ENCODE measurements at places on chromosomes 16 and 17. TPM values are rescaled to one million over a fixed set of nuclear protein-coding genes. Genes with fewer than 3 reads are reported as not detected.

NACA2 gene
- total RNA-seq, result not detected

DNA sequence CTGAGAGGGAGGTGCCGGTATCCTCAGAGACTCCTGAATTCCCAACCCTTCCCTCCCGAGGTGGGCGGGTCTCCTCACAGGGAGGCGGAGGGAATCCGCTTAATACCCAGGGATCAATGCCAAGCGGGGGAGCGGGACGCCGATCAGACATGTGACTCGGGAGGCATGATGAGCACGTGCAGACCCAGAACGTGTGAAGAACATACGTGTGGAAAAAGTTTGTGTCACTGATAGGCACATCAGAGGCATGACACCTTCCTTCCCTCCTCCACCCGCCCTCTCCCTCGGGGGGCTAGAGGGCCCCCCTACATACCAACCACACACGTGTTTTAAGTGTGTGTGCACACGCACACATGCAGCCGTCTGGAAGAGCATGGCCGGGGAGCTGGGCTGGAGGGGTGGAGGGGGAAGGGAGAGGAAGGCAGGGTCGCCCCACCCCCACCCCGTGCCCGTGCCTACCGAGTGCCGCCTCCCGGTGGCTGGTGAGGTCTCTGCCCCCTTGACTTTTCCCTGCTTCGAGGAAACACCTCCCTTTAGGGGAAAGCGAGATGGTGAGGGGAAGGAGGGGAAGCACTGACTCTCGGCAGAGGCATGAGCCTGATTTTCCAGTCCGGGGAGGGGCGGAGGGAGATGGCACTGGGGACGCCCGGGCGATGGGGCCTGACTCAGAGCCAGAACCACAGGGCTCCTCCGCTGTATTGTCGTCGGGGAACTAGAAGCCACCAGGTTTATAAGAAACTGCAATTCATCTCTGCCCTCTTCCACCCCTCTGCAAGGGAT, 12.1 kb upstream of the TBX21 start:
- peak; percentile 39 for DNase-seq

- no peak for DNase-seq
These were observed 134.9 kb downstream of the MSI2 start for GRCh38 chr17:57391076-57391825.

- DNase-seq, result no peak
These were observed 43.8 kb downstream of the LAT start for GRCh38 chr16:29028457-29029167.

DNA sequence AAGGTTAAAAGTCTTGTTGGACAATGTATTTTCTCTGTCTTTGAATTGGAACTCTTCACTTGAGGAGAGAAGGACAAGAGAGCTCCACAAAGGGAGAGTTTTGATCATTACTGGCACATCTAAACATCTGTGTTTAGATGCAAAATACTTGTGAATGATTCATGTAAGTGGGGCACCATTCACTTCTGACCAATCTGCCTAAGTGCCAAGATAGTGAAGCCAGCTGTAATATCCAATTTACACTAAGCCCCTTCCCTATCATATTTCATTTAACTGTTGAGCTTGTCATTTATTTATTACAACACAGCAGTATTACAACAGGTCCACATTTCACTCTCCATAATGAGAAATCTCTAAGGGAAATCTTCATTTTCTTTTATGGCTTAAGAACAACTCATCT, 832.3 kb upstream of the GOT2 start:
- no peak for DNase-seq

GRCh38 chr16:6281994-6282393, 1050.7 kb upstream of the RBFOX1 start:
- DNase-seq, result no peak

GRCh38 chr16:23182679-23183542, at the start of gene SCNN1G:
Gene SCNN1G, plus strand, starts transcription at chr16:23182745. Its CDS starts 3,527 bp downstream, at chr16:23186272.
- DNase-seq, result no peak

DNA sequence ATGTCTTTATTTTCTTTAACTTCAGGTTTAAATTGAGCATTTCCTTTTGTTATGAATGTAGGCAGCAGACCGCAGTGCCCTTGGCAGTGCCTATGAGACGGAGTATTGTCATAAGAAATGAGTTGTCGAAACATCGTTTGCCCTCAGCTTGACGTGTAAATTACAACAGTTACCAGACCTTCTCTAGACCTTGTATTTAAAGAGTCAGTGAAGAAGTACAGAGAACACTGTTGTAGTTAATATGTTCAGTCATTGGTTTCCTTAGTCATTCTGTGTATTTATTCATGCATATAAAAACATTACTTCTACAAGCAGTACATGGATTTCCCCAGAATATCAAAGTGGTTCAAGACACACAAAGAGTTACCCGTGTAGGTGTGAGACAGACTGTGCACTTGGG, 19.0 kb downstream of the IRF8 start:
- DNase-seq, result no peak

GRCh38 chr17:73683771-73684170, 39.5 kb upstream of the SDK2 start:
- DNase-seq, result no peak

Data from umbilical cord (tissue), 2 donors.